ENCODE measurements at places on chromosomes 13 and 19. TPM values are rescaled to one million over a fixed set of nuclear protein-coding genes. Genes with fewer than 3 reads are reported as not detected.

DNA sequence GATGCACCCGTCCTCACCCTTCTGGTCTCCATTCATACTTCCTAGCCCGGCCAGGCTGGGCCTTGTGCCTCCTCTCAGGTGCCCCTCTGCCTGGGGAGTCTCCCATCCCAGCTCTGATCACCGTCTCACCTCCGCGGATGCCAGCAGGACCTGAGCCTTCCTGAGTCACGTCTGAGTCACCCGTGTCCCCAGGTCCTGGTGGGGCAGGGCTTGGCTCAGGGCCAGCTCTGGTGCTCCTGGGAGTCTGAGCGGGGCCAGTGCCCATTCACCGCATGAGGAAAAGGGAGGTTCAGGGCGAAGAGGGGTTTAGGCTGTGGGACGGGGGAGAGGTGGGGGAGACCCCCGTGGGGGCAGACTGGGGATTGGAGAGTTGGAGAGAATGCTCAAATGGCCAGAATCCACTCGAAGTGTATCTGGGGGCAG is 593 bp downstream of the ATP8B3 start:
- no peak for DNase-seq

DNA sequence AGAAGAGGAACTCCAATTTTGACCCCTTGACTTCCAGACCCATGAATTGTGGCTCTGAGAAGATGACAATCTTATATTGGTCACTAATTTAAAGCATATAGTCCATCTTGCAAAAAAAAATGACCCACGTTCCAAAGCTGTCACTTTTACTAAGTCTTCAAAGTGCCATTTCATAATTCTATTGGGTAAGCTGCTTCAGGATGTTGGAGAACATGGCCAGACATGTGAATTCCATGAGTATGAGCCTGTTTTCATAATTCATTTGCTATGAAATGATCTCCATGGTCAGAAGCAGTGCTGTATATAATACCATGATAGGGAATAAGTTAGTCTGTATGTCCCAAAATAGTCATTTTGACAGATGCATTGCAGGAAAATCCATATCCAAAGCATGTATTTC is 1787.3 kb downstream of the SLITRK5 start:
- DNase-seq = no peak

Gene MYO1F
- 329 TPM for total RNA-seq

Gene NKG7
- 2.7 TPM for total RNA-seq

Gene AZU1
- not detected for total RNA-seq

GRCh38 chr13:74920920-74921319 is 561.0 kb downstream of the TBC1D4 start:
- no peak for DNase-seq

- no peak for DNase-seq
These were observed 125.2 kb downstream of the ATP11A start for GRCh38 chr13:112814905-112815585.

GRCh38 chr13:85816413-85816812 is 17.2 kb upstream of the SLITRK6 start:
- no peak for DNase-seq

DNA sequence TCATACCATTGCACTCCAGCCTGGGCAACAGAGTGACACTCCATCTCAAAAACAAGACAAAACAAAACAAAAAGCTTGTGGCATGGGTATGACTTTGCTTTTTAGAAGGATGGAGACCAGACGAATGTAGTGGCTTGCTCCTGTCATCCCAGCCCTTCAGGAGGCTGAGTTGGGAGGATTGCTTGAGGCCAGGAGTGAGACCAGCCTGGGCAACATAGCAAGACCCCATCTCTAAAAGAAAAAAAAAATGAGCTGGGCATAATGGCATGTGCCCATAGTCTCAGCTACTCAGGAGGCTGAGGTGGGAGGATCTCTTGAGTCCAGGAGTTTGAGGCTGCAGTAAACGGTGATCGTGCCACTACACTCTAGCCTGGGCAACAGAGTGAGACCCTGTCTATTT is 16.4 kb upstream of the SELENOW start:
- DNase-seq = no peak

Gene NPAS1
- 0.35 TPM for total RNA-seq

Gene TEKTIP1
- 10.6 TPM for total RNA-seq

- no peak for DNase-seq
These were observed 12.9 kb downstream of the AKT2 start for GRCh38 chr19:40272261-40272660.

Gene SULT2A1
- not detected for total RNA-seq

GRCh38 chr19:1847684-1848398 is 442 bp downstream of the REXO1 start:
- no peak for DNase-seq

- no peak for DNase-seq
These were observed 431.6 kb downstream of the RFC3 start for GRCh38 chr13:34249546-34250039.

DNA sequence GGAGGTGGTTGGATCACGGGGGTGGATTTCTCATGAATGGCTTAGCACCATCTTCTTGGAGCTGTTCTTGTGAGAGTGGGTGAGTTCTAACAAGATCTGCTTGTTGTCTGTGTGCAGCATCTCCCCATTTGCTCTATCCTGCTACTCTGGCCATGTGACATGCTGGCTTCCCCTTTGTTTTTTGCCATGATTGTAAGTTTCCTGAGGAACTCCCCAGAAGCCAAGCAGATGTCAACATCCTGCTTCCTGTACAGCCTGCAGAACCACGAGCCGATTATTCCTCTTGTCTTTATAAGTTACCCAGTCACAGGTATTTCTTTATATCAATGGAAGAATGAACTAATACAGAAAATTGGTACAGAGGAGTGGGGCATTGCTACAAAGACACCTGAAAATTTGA is 2.3 kb upstream of the SIGLEC12 start:
- no peak for DNase-seq

Gene CD22
- total RNA-seq = 0.30 TPM

DNA sequence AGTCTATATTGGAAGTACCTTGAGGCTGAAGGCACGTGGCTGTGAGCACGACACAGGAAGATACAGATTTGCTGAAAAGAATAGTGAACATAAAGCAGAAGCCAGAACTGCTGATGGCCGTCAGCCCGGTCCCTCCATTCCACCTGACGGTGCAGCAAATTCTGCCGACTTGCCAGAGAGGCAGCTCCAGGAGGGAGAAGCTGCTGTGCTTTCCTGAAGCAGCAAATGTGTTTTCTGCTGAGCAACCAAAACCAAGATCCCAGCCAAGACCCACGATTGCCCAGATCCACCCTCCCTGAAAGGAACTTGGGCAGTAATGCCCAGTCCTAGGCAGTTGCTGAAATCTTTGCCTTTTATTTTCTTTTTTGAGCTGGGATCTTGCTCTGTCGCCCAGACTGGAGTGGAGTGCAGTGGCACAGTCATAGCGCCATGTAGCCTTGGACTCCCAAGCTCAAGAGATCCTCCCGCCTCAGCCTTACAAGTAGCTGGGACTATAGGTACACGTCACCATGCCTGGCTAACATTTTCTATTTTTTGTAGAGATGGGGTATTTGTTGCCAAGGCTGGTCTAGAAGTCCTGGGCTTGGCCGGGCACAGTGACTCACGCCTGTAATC is 7.0 kb upstream of the RCN3 start:
- no peak for DNase-seq

DNA sequence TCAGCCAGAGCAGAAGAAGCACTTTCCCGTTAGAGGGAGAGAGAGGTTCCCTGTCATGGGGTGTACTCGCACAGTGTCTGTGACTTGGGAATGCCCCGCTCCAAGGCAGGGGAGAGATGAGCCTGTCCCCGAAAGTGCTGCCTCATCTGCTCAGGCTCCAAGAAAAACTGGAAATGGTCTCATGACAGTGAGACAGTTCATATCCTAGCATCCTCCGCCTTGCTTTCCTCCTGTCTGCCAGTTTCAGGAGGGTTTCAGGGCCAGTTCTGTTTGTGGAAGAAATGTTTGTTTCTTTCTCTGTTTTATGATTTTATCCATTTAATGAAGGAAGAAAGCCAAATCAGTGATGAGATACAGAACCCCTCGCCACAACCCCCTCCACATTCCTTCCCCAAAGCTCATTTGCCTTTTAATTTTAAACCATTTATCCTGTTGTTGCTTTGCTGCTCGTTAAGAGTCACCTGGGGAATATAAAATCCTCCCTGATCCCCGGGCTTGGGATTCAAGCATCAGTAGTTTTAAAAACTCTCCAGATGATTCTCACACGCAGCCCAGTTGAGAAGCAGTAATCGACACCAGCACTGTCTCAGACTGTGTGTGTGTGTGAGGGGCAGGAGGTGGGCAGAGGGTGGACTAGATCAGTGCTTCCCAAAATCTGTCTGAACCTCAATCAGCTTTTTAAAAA is 144.6 kb upstream of the UBL3 start:
- DNase-seq = no peak

GRCh38 chr13:22278336-22278929 is 607.6 kb downstream of the FGF9 start:
- peak; percentile 68 for DNase-seq

- no peak for DNase-seq
These were observed 127.4 kb downstream of the SLITRK5 start for GRCh38 chr13:87798536-87798935.

- DNase-seq = no peak
These were observed 2.1 kb upstream of the FBXO17 start for GRCh38 chr19:38977445-38978325.

DNA sequence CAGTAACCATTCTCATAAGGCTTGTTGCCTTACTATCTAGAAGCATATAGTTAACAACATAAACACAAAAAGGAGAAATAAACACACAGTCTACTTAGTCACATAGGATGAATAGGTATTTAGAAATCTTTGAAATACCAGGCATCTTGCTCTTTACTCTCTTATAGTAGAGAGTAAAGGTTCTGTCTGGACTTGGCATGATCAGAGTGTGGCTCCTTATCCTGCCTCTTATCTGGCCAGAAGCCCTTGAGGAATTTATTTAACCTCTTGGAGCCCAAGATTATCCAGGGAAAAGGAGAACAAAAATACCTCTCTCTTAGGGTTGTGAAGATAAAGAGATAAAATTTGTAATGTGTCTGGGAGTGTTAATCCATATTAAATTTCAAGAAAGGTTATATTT is 100.2 kb upstream of the MBNL2 start:
- DNase-seq = no peak

- DNase-seq = no peak
These were observed 4.9 kb downstream of the ELOF1 start for GRCh38 chr19:11554160-11554559.

GRCh38 chr13:75792526-75793187 is 156.5 kb downstream of the LMO7 start:
- no peak for DNase-seq

- no peak for DNase-seq
These were observed 119.2 kb upstream of the SPACA7 start for GRCh38 chr13:112256716-112257494.

- DNase-seq = no peak
These were observed 205.4 kb downstream of the ZNF536 start for GRCh38 chr19:30577551-30578105.

Data from CD4-positive, alpha-beta memory T cell (primary cell).